ENCODE measurements at places on chromosomes 13 and 19. TPM values are rescaled to one million over a fixed set of nuclear protein-coding genes. Genes with fewer than 3 reads are reported as not detected.

DNA sequence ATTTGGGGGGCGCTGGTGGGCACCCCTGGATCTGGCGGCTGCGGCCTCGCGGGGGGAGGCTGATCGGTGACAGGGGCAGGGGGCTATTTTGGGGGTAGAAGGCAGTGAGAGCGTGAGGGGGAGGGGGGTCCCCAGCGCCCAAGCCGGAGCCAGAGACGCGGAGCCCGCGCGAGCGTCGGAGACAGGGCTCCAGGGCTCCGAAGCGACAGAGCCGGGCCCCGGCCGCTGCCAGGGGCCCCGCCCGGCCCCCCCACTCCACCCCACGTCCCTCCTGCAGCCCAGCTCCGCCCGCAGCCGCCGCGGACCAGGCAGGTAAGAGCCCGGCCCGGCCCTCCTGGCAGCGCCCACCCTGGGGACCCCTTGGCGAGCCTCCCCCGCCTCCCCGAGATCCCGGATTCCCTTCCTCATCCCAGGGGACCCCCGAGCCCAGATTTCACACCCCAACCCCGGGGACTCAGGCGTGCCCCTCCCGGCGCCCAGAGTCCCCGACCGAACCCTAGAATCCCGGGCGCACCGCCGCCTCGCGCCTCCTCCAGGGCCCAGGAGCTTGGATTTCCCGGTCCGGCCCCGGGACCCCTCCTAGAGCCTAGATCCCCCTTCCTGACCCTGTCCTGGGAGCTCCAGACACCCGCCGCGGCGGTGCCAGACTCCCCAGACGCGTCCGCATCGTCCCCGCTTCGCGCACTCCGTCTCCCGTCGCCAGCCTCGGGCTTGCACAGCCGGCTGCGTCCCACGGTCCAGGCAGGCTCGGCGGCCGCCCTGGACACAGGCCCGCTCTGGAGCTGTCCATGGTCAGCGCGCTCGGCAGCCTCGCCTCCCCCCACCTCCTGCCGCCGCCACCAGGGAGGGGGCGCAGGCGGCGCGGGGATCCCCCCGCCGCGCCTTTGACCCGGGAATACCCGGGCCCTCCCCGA lies at the start of gene PPFIA3:
TSS of gene PPFIA3 (plus strand) at position 134 of the 914 bp plus-strand sequence. CDS start 8,330 bp downstream, outside the sequence.
- peak within 1 kb of the TSS; percentile 94 for H3K27ac ChIP-seq
- peak within 1 kb of the TSS; percentile 66 for H3K4me3 ChIP-seq
- no peaks in the 10 kb centered on the region for H3K36me3 ChIP-seq
- H3K27me3 ChIP-seq = peaks cover 15% of the 10 kb centered on the region
- peaks cover 11% of the 10 kb centered on the region for H3K4me1 ChIP-seq

GRCh38 chr19:5349041-5349440 lies 8.4 kb upstream of the PTPRS start:
- H3K4me1 ChIP-seq = no peaks in the 10 kb centered on the region
- no peak overlapping the region for H3K27ac ChIP-seq
- no peaks in the 10 kb centered on the region for H3K36me3 ChIP-seq
- H3K27me3 ChIP-seq = no peaks in the 10 kb centered on the region
- no peak for DNase-seq

DNA sequence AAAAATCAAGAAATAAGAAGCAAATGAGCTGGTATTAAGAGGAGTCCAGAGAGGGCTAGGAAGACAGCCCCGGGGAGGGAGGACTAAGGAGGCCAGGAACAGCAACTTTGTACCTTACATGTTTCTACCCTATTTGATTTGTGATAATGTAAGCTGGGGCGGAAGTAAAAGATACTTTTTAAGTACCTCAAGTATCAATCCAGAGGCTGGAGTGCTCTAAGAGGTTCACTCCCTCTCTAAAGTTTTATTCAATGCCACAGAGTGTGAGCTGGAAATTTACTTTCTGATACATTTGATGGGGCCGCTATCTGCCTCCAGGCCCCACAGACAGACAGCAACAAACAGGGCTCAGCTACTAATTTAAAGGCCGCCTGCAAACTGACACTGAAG lies 11.4 kb downstream of the MLLT1 start:
- peaks cover 67% of the 10 kb centered on the region for H3K4me1 ChIP-seq
- H3K4me3 ChIP-seq = no peak overlapping the region
- peaks cover 7% of the 10 kb centered on the region for H3K36me3 ChIP-seq
- H3K27ac ChIP-seq = no peak overlapping the region
- H3K27me3 ChIP-seq = no peaks in the 10 kb centered on the region

DNA sequence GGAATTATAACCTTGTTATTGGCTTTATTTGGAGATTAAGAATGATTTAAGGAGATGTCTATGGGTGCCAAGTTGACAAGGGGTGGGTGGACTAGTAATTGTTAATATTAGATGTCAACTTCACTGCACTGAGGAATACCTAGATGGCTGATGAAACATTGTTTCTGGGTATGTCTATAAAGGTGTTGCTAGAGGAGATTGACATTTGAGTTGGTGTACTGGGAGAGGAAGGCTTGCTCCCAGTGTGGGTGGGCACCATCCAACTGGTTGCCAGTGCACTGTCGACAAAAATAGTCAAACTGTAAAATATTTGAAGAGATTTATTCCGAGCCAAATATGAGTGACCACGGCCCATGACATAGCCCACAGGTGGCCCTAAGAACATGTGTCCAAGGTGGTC lies 378.8 kb downstream of the NDFIP2 start:
- no peaks in the 10 kb centered on the region for H3K36me3 ChIP-seq
- no peak overlapping the region for H3K27ac ChIP-seq
- no peaks in the 10 kb centered on the region for H3K27me3 ChIP-seq
- DNase-seq = no peak
- no peak overlapping the region for H3K4me3 ChIP-seq

- no peak overlapping the region for H3K27ac ChIP-seq
- no peaks in the 10 kb centered on the region for H3K4me1 ChIP-seq
- DNase-seq = no peak
- peaks cover 17% of the 10 kb centered on the region for H3K36me3 ChIP-seq
- H3K27me3 ChIP-seq = no peaks in the 10 kb centered on the region
Measured at GRCh38 chr19:14459703-14460102, 15.5 kb downstream of the PTGER1 start.

GRCh38 chr19:40240332-40240731 lies 13.8 kb upstream of the CCNP start:
- H3K4me1 ChIP-seq = no peaks in the 10 kb centered on the region
- no peaks in the 10 kb centered on the region for H3K27me3 ChIP-seq
- H3K4me3 ChIP-seq = no peak overlapping the region

DNA sequence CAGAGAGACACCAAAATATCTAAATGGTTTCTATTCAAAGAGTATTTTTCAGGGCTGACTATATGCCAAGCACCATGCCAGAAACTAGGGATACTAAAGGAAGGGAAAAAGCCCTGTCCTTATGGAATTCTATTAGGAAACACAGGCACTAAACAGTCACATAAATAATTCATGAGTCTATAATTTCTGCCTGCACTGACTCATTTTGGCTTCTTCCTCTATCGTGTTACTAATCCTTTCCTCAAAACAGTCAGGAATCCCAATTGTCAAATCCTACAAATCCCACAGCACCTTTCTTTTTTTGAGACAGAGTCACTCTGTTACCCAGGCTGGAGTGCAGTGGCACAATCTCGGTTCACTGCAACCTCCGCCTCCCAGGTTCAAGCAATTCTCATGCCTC lies 29.2 kb downstream of the XPO4 start:
- no peaks in the 10 kb centered on the region for H3K27me3 ChIP-seq
- no peaks in the 10 kb centered on the region for H3K36me3 ChIP-seq
- no peak for DNase-seq
- no peak overlapping the region for H3K4me3 ChIP-seq
- peaks cover 25% of the 10 kb centered on the region for H3K4me1 ChIP-seq

- no peaks in the 10 kb centered on the region for H3K4me1 ChIP-seq
- no peaks in the 10 kb centered on the region for H3K27me3 ChIP-seq
- DNase-seq = no peak
Measured at GRCh38 chr19:2021453-2022140, 6.1 kb upstream of the BTBD2 start.

- DNase-seq = no peak
- H3K27me3 ChIP-seq = peaks cover 28% of the 10 kb centered on the region
- no peak overlapping the region for H3K27ac ChIP-seq
Measured at GRCh38 chr19:12975221-12975741, 5.9 kb downstream of the DAND5 start.

- no peak overlapping the region for H3K27ac ChIP-seq
- H3K4me1 ChIP-seq = no peaks in the 10 kb centered on the region
- no peak overlapping the region for H3K4me3 ChIP-seq
- no peaks in the 10 kb centered on the region for H3K27me3 ChIP-seq
Measured at GRCh38 chr13:29803221-29803620, 47.2 kb downstream of the UBL3 start.

- no peak overlapping the region for H3K27ac ChIP-seq
- H3K36me3 ChIP-seq = peaks cover 19% of the 10 kb centered on the region
- no peak for DNase-seq
- no peaks in the 10 kb centered on the region for H3K27me3 ChIP-seq
- H3K4me3 ChIP-seq = no peak overlapping the region
Measured at GRCh38 chr19:7618348-7618747, 11.0 kb downstream of the XAB2 start.

GRCh38 chr19:325173-325936 lies 19.2 kb downstream of the MIER2 start:
- no peaks in the 10 kb centered on the region for H3K4me1 ChIP-seq
- no peaks in the 10 kb centered on the region for H3K27me3 ChIP-seq
- H3K27ac ChIP-seq = no peak overlapping the region
- peaks cover 40% of the 10 kb centered on the region for H3K36me3 ChIP-seq

DNA sequence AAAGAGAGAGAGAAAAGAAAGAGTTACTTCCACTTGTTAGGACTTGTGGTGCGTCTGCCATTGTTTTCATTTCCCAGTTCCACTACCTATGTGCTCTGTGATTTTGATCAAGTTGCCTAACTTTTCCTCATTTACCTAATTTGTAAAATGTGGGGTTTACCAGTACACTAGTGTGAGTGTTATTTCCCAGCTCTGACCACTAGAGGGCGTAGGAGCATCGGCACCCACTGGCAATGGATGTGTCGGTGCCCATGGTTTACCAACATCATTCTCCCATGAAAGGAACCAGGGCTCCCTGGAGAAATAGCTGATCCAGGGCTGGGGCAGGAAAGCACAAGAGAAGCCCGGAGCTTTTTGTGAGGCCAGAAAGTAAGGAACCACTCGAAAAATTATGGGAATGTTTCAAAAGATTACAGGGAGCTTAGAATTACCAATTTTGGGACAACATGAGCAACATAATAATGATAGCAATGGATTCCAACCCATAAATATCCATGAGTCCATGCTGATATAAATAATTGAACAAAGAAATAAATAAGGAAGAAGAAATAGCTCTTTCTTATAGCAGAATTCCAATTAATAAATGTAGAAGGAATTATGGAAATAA lies 15.1 kb upstream of the CEACAM4 start:
- H3K4me1 ChIP-seq = no peaks in the 10 kb centered on the region
- H3K27ac ChIP-seq = no peak overlapping the region
- no peak overlapping the region for H3K4me3 ChIP-seq

- peaks cover 27% of the 10 kb centered on the region for H3K4me1 ChIP-seq
- no peaks in the 10 kb centered on the region for H3K27me3 ChIP-seq
- H3K27ac ChIP-seq = peak overlapping the region; percentile 61
- no peak overlapping the region for H3K4me3 ChIP-seq
- DNase-seq = peak; percentile 55
- no peaks in the 10 kb centered on the region for H3K36me3 ChIP-seq
Measured at GRCh38 chr19:18649371-18650020, 12.7 kb downstream of the KLHL26 start.

DNA sequence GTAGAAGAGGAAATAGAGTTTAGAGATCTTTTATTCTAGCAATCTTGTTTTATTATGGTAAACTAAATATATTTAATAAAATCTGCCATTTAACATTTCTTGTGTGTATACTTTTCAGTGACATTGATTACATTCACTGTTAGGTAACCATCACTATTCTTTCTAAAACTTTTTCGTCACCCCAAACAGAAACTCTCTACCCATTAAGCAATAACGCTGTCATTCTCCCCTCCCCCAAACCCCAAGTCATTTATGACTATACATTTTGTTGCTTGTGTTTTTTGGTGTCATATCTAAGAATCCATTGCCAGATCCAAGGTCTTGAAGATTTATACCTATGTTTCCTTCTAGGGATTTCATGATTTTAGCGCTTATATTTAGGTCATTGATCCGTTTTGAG lies 10.6 kb downstream of the URI1 start:
- no peaks in the 10 kb centered on the region for H3K4me1 ChIP-seq
- no peaks in the 10 kb centered on the region for H3K27me3 ChIP-seq
- no peak overlapping the region for H3K4me3 ChIP-seq
- no peaks in the 10 kb centered on the region for H3K36me3 ChIP-seq

- no peaks in the 10 kb centered on the region for H3K36me3 ChIP-seq
- H3K4me1 ChIP-seq = peaks cover 7% of the 10 kb centered on the region
- peak; percentile 58 for DNase-seq
Measured at GRCh38 chr19:48400018-48400742, 6.7 kb downstream of the GRIN2D start.

DNA sequence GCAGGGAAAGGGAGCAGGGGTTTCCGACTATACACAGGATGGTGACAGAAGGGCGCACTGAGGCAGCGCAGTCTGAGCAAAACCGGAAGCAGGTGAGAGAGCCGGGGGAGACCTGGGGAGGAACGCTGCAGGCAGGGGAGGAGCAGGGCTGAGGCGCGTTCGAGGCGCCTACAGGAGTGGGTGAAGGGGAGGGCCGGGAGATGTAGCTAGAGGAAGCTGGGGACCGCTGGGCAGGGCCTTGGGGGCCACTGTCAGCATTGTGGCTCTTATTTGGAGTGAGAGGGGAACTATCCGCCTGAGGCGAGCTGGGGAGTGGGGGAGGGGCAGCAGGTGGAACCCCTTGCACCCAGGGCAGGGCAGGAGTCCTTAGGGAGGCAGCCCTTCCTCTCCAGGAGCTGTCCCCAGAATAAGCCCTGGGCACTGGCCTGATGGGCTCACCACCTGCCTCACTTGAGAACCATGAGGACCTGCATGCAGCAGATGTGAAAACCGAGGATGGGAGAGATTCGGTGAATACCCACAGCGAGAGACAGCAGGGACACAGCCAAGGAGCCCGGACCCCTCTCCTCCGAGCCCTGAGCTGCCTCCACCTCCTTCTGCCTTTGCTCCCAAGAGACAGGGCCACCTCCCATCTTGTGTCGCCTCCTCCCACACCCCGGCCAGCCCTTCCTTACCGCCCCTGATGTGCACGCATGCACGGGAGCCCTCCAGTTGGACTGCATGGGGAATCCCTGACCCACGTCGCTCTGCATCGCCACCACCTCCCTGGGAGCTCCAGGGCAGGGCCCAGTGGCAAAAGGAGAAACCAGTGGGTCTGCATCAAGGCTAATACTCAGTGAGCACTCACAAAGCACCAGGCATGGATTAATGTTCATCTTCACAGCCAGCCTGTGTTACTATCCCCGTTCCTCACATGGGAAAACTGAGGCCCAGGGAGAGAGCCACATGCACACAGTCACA lies 10.3 kb downstream of the AKT2 start:
- peaks cover 7% of the 10 kb centered on the region for H3K4me1 ChIP-seq
- no peak overlapping the region for H3K27ac ChIP-seq
- no peaks in the 10 kb centered on the region for H3K27me3 ChIP-seq
- H3K4me3 ChIP-seq = no peak overlapping the region
- H3K36me3 ChIP-seq = no peaks in the 10 kb centered on the region

- no peaks in the 10 kb centered on the region for H3K36me3 ChIP-seq
- DNase-seq = no peak
- no peak overlapping the region for H3K4me3 ChIP-seq
- H3K27me3 ChIP-seq = peaks cover 12% of the 10 kb centered on the region
Measured at GRCh38 chr13:45594764-45595163, 20.8 kb downstream of the ERICH6B start.

- H3K36me3 ChIP-seq = no peaks in the 10 kb centered on the region
- H3K27me3 ChIP-seq = peaks cover 7% of the 10 kb centered on the region
- no peak overlapping the region for H3K27ac ChIP-seq
- DNase-seq = no peak
Measured at GRCh38 chr19:13623716-13624710, 117.7 kb upstream of the CACNA1A start.

Gene ALOX5AP
- not detected for total RNA-seq

Gene PCDH9
- 2.4 TPM for total RNA-seq

Gene NKG7
- not detected for total RNA-seq

Gene TEX26
- total RNA-seq = not detected

All from cardiac muscle cell (in vitro differentiated cells and primary cell).